Subcutaneous preadipocyte (primary cell): ENCODE measurements at places on chromosomes 5 and 9. TPM values are rescaled to one million over a fixed set of nuclear protein-coding genes. Genes with fewer than 3 reads are reported as not detected.

DMRT3 gene
- not detected in 2 replicates for total RNA-seq

PCDHGB2 gene
- 1.1 and 2.0 TPM in 2 replicates for total RNA-seq

PKD2L2 gene
- not detected in 2 replicates for total RNA-seq

TRIM36 gene
- total RNA-seq: under 0.01 and 0.39 TPM in 2 replicates

SAXO1 gene
- not detected in 2 replicates for total RNA-seq

PCDHA4 gene
- under 0.01 TPM in 1 of 2 replicates, not detected in the other for total RNA-seq

PHF24 gene
- total RNA-seq: not detected in 2 replicates

SPATA31C2 gene
- not detected in 2 replicates for total RNA-seq

CAMSAP1 gene
- 14.0 and 21.3 TPM in 2 replicates for total RNA-seq

TAF1L gene
- total RNA-seq: not detected in 2 replicates

PCDHGC3 gene
- 50.2 and 61.0 TPM in 2 replicates for total RNA-seq

EFNA5 gene
- 6.2 and 11.1 TPM in 2 replicates for total RNA-seq

COL5A1 gene
- total RNA-seq: 56.7 and 79.7 TPM in 2 replicates

MLANA gene
- total RNA-seq: 0.20 TPM in 1 of 2 replicates, not detected in the other

NTRK2 gene
- under 0.01 TPM in 2 replicates for total RNA-seq

MAMDC2 gene
- 1.4 and 1.8 TPM in 2 replicates for total RNA-seq

IL13 gene
- total RNA-seq: under 0.01 TPM in 1 of 2 replicates, not detected in the other

PIGO gene
- total RNA-seq: 12.1 and 15.1 TPM in 2 replicates

SPINK13 gene
- not detected in 2 replicates for total RNA-seq

CDH12 gene
- total RNA-seq: not detected in 2 replicates

GLDC gene
- 11.0 and 17.6 TPM in 2 replicates for total RNA-seq

ARHGEF39 gene
- 1.5 and 5.5 TPM in 2 replicates for total RNA-seq

ELOVL7 gene
- total RNA-seq: under 0.01 TPM in 2 replicates

RNF183 gene
- under 0.01 TPM in 1 of 2 replicates, not detected in the other for total RNA-seq

SLC34A3 gene
- total RNA-seq: not detected in 2 replicates
